ENCODE measurements at places on chromosomes 3 and 15.

GRCh38 chr3:24264748-24265158 is 229.9 kb downstream of the THRB start:
- DNase-seq: peak; percentile 48

GRCh38 chr3:137409584-137409983 is 354.5 kb upstream of the SOX14 start:
- DNase-seq: no peak

GRCh38 chr3:155334914-155335723 is 41.6 kb upstream of the STRIT1 start:
- no peak for DNase-seq

DNA sequence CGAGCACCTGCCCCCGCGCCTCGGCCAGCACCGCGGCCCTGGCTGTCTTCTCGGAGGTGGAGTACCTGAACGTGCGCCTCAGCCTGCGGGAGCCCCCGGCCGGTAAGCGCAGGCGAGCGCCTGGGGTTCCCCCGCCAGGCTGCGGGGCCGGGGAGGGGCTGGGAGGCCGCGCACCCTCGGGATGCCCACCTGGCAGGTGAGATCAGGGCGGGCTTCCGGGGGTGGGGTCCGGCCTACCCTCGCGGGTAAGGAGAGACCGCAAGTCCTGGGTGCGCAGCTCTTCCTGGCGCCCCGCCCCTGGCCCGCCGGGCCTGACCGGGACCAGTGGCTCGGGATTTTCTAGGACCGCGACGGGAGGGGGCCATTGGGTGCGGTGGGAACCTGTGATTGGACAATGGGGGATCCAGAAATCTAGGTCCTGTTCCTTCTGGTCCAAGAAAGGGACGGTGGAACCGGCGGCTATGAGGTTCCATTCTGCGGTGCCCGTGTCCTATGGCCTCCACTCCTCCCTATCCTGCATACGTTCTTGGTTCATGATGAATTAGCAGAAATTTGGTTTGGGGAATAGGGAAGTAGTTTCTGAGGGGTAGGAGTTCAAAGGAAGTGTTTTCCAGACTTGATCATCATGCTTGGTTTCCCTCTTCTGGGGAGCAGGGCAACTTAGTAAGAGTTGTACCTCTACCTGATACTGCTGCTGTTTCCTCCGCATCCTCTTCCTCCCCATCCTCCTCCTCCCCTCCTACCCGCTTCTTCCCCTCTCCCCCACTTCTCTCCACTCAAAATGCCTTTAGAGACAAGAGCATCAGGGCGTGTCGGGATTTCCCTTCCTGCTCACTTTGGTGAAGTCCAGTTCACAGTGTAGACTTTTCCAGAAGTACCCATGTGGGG is 808 bp downstream of the ARRDC4 start:
- peak; percentile 15 for DNase-seq

- no peak for DNase-seq
Observed at GRCh38 chr15:59591356-59591755, 20.2 kb upstream of the GCNT3 start.

- DNase-seq: no peak
Observed at GRCh38 chr3:187912007-187912406, 166.7 kb upstream of the BCL6 start.

- DNase-seq: no peak
Observed at GRCh38 chr15:61840090-61840489, 220.2 kb downstream of the VPS13C start.

DNA sequence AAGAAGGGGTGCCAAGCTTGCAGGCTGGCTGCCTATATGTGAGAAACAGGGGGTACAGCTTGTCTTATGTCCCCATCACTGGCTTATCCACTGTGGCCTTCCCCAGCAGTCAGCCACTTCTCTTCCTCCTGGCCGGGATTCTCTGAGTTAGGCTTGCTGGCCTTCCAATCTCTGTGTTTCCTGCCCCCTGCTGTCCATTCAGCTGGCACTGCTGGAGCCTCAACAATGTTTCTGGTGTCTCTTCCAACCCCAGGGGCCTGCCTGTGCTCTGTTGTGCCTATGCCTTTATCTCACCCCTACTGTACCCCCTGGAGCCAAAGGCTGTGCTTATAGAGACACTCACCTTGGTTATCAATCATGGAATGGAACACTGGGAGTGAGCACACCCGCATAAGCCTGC is 36.5 kb downstream of the ANAPC13 start:
- DNase-seq: no peak

DNA sequence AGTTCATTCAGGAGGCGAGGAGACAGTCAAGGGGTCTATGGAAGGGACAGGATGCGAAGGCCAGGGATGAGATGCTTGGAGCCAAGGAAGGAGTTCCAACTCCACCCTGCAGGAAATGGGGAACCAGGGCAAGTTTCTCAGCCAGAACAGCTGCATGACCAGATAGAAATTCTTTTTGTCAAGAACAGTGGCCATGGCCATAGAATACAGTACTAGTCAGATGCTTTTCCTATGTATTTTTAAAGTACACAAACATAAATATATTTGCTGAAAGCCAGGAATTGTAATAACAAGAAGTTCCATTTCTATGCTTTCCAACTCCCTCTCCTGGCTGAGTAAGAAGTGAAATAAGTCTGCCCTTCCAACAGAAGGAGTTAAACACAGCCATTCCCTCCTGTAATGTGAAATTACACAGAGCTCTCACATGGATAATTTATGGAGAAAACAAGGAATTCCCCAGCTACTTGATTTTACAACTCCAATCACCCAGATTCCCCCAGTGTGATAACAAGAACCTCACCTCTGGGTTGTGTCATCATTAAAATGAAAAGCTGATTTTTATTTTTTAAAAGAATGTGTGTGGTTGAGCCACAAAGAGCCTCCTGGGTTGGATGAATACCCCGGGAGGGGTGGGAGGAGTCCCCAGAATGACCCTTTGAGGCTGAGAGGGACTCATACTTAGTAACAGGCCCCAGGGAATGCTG is 124.6 kb upstream of the ARHGEF3 start:
- no peak for DNase-seq

DNA sequence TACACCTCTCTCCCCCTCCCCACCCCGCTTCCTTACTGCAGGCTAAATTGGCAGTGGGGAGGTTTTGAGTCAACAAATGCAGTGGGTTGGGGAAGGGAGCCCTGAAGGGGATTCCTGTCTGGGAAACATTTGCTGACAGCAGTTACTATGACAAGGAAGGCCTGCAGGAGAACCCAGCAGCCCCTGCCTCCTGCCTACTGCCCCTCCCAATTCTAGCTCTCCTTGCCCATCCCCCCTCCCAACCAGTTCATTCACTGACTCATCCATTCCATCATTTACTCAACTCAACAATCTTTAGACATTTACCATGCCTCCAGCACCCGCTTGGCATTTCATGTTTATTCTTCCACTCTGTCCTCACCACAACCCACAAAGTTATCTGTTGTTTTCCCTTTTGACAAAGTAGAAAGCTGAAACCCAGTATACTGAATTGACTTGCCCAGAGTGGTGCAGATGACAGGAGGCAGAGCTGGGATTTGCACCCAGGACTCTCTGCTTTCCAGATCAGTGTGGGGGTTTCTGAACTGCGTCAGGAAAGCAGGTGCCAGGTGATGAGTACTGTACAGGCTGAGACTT is 75.0 kb downstream of the MAGEF1 start:
- DNase-seq: no peak

DNA sequence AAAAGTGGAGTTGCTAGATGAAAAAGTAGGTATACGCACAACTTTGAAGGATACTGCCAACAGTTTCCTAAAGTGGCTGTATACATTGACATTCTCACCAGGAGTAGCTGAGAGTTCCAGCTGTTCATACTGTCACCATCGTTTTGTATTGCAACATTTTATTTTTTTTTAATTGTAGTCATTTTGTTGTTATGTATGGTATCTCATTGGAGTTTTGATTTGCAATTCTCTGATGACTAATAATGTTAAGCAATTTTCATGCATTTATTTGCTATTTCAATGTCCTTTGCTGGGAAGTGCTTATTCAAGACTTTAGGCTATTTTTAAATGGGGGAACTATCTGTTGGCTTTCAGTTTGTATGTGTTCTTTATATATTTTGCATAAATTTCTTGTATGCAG is 185.1 kb upstream of the TGFBR2 start:
- DNase-seq: no peak

GRCh38 chr3:118949113-118949760 is 85.4 kb downstream of the IGSF11 start:
- no peak for DNase-seq

GRCh38 chr3:18284716-18285115 is 140.4 kb downstream of the SATB1 start:
- DNase-seq: no peak

DNA sequence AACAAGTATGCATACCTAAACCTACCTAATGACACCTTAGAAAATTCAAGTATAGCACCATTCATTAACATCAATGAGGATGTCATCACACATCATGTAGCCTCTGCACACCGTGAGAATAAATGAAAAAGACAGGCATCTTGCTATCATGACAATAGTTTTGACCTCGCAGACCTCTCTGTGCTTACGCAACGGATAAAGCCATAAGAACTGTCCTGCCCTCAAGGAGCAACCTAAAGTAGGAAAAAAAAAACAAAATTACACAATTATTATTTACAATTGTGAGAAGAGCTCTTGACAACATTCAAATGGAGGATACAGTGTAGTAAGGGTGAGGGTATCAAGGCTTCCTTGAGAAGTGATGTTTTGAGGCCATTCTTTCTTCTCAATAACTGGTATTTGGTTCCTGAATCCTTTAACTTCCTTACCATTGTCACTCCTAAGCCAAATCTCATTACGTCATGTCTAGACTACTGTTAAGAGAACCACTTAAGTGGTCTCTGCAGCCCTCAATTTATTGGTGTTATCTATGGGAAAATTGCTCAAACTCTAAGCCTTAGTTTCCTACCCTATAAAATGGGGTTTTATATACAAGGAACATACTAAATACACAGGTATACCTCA is 7.0 kb upstream of the SETD5 start:
- DNase-seq: no peak

DNA sequence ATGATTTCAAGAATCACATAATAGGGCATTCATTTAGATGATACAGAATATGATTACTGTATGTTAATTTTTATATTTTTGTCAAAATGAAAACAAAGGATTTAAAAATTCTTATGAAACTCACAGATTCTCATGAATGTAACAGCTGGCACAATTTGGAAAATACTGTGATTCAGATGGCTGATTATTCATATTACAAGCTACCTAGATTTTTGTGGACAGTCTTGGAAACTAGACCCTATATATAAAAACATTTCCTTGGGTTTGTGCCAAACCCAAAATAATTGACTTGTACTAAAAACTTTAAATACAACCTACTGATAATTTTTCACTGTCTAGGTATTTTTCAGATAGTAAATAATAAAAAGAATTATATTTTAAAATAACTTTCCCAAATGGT is 26.2 kb downstream of the ZBED2 start:
- no peak for DNase-seq

- no peak for DNase-seq
Observed at GRCh38 chr3:178480274-178480673, 56.0 kb upstream of the KCNMB2 start.

- no peak for DNase-seq
Observed at GRCh38 chr3:45984331-45985312, 11.0 kb downstream of the FYCO1 start.

DNA sequence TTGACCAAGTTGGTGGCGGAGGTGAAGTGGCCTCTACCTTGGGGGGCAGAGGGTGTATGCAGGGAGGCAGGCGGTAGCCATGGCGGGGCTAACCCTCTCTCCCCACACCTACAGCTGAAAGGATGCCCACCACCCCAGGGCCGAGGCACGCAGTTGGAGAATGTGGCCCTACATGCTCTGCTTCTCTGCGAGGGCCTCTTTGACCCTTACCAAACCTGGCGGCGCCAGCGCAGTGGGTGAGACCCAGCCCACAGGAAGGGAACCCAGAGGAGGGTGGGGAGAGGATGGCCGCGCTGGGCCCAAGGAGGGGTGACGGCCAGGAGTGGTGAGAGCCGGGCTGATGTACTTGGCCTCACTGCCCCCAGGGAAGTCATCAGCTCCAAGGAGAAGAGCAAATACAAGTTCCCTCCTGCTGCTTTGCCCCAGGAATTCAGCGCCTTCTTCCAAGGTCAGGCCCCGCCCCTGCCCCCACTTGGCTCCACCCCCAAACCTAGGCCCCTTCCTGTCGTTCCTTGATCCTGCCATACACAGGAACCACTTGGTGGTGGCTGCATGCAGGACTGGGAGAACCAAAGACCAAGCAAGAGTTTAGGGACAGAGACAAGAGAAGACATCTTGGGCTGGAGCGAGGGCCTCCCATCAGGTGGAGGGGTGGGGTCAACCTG is 9.8 kb downstream of the NBEAL2 start:
- no peak for DNase-seq

- DNase-seq: no peak
Observed at GRCh38 chr3:55286693-55287092, 200.4 kb downstream of the WNT5A start.

GRCh38 chr3:45979378-45979777 is 16.2 kb downstream of the FYCO1 start:
- DNase-seq: no peak

- DNase-seq: no peak
Observed at GRCh38 chr3:115351193-115351592, 204.1 kb upstream of the ZBTB20 start.

DNA sequence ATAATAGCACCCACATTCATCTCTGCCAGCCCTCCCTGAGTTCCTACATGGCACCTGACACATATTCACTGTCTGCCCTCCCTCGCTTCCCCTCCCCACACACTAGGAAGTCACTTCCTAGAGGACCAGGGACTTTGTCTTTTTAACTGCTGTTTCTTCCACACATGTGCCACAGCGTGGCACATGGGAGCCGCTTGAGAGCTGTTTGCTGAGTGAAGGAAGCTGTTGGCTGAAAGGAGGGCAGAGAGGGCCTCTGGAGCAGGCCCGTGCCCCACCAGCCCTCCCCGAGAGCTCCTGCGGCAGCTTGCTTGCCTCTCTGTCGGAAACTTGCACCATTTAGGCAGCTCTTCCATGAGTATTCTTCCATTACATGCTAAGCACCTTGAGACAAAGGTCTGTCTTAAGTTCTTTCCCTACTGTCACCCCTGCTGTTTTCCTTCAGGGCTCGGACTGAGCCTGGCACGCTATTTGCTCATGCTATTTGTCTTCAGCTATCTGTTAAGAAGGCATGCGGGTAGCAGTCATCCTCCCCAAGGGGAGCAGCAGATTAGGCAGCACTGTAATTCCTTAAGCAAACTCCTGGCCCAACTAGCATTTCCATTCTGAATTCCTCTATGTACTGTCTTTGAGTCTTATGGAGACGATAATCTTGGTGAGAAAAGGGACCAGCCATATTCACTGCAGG is 72.2 kb downstream of the CACNA1D start:
- no peak for DNase-seq

DNA sequence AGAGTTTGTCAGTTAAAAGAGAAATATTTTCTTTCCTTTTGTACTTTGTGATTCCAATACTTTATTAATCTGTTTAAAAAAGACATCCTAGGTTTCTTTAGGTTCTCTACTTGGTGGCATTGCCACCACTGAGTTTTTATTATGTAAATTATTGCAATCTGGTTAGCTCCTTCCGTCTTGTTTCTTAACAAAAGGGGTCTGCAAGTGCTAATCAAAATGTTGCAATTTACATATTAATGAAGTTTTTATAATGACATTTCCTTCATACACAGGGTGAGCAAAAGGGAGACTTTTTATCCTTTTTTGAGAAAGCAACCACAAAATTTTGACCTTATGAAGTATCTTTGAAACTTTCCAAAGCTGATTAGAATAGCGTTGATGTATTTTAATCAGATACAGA is 1307.3 kb downstream of the ROBO2 start:
- no peak for DNase-seq

- no peak for DNase-seq
Observed at GRCh38 chr3:2967871-2968270, 142.3 kb downstream of the IL5RA start.

GRCh38 chr3:113629584-113630421 is 66.6 kb downstream of the USF3 start:
- no peak for DNase-seq
